HFFc6 (cell line): ENCODE measurements at places on chromosomes 6 and 20. TPM values are rescaled to one million over a fixed set of nuclear protein-coding genes. Genes with fewer than 3 reads are reported as not detected.

GRCh38 chr20:1800777-1801176, 94.4 kb upstream of the SIRPA start:
- H3K27ac ChIP-seq = no peak overlapping the region
- peaks cover 15% of the 10 kb centered on the region for H3K27me3 ChIP-seq
- peaks cover 12% of the 10 kb centered on the region for H3K4me1 ChIP-seq
- no peaks in the 10 kb centered on the region for H3K36me3 ChIP-seq
- DNase-seq = peak; percentile 53

DNA sequence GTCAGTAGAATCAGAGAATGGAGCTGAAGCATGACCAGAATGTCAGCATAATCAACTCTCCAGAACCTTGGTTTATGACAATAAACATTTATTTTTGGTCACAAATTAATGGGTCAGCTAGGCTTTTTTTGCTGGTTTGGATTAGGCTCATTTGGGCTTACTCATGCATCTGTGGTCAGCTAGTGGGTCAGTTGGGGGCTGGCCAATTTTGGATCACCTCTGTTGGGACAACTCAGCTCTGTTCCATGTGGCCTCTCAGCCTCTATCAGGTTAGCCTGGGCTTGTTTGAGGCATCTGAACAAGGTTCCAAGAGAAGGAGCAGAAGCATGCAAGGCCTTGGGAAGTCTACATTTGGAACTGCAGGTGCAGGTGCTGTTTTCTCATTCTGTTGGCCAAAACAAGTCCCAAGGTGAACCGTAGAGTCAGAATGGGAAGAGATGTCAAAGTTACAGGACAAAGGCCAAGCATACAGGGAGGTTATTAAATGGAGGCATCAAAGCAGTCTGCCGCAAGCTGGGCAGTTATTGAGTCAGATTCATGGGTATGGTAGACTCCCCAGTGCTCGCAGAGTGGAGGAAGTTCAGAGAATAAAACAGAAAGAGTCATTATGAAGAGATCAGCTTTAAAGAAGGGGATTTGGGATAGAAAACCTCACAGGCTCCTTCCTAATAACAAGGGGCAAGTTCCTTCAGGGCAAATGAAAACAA, 173.0 kb downstream of the PLCB4 start:
- H3K27ac ChIP-seq = peak overlapping the region; percentile 63
- peaks cover 83% of the 10 kb centered on the region for H3K4me1 ChIP-seq
- H3K36me3 ChIP-seq = peaks cover 33% of the 10 kb centered on the region
- H3K27me3 ChIP-seq = peaks cover 7% of the 10 kb centered on the region; the same call in 1 of the 2 replicates
- no peak overlapping the region; the same call in 1 of the 2 replicates for H3K4me3 ChIP-seq
- DNase-seq = peak; percentile 64

DNA sequence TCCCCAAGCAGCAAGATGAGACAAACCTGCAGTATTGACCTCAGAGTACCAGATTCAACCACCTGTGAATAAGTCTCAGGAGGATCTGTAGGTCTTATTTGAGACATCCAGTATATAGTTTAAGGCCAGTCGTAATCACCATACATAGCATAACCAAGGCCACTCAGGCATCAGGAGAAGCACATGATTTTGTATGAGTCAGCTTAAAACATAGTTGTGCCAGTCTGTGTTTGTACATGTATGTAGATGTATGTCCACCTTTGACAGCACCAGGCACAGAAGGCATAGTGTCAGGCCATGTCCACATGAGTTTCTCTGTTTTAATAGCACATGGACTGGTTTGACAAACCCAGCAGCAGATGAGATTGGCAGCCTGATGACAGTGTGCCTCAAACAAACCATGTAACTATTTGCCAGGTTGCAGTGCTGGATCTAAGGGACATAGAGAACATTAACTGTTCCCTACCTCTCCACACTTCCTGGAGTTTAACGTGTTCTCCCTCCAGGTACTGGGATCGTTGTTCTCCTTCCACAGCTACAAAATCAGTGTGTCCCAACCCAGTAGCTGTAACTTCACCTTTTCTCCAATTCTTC, 8.6 kb upstream of the ASIP start:
- H3K4me1 ChIP-seq = no peaks in the 10 kb centered on the region
- no peak overlapping the region for H3K4me3 ChIP-seq
- H3K27me3 ChIP-seq = peaks cover 9% of the 10 kb centered on the region
- DNase-seq = no peak
- H3K36me3 ChIP-seq = peaks cover 14% of the 10 kb centered on the region

- H3K27ac ChIP-seq = peak overlapping the region; percentile 73
- DNase-seq = peak; percentile 85
- peak overlapping the region; percentile 64 for H3K4me3 ChIP-seq
- no peaks in the 10 kb centered on the region for H3K36me3 ChIP-seq
- peaks cover 61% of the 10 kb centered on the region for H3K4me1 ChIP-seq
These were observed 38.0 kb downstream of the TGM2 start for GRCh38 chr20:38126932-38127621.

- peaks cover 12% of the 10 kb centered on the region; the same call in 1 of the 2 replicates for H3K27me3 ChIP-seq
- H3K4me3 ChIP-seq = no peak overlapping the region
These were observed 30.5 kb downstream of the SAYSD1 start for GRCh38 chr6:39084506-39084905.

DNA sequence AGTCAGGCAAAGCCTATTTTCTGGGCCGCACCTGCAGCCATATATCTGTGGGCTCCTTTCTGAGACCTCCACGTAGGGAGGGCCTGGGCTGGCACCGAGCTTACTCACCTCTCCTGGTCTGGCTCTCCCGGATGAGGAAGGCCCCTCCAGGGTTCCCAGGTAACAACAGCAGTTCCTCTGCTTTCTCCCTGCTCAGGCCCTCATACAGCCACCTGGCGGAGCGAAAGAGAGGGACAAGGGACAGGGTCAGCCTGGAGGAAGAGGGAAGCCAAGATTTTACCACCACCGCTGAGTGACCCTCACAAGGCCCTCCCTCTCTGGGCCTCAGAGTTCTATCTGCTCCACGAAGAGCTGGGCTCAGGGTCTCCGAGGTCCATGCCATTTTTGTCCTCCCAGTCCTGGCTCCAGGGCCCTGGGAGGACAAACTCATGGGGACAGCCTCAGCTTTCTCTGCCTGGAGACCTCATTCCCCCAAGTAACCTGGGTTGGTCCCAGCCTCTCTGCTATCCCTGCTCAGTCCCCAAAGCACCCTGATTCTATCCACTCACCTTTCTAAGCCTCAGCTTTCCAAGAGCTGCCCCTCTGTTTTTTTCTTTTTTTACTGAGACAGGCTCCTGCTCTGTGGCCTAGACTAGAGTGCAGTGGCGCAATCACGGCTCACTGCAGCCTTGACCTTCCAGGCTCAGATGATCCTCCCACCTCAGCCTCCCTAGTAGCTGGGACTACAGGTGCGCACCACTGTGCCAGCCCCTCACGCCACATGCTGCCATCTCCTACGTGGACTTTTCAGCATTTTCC, 13.3 kb downstream of the SLA2 start:
- no peak for DNase-seq
- peaks cover 12% of the 10 kb centered on the region for H3K27me3 ChIP-seq
- H3K27ac ChIP-seq = no peak overlapping the region
- H3K36me3 ChIP-seq = no peaks in the 10 kb centered on the region

GRCh38 chr6:124795643-124796463, 166.4 kb upstream of the RNF217 start:
- H3K27ac ChIP-seq = no peak overlapping the region
- no peaks in the 10 kb centered on the region for H3K36me3 ChIP-seq
- H3K4me3 ChIP-seq = no peak overlapping the region
- no peaks in the 10 kb centered on the region for H3K4me1 ChIP-seq

The BTNL2 gene
- total RNA-seq = not detected in 3 replicates
